ENCODE measurements at places on chromosomes 6 and 20.

DNA sequence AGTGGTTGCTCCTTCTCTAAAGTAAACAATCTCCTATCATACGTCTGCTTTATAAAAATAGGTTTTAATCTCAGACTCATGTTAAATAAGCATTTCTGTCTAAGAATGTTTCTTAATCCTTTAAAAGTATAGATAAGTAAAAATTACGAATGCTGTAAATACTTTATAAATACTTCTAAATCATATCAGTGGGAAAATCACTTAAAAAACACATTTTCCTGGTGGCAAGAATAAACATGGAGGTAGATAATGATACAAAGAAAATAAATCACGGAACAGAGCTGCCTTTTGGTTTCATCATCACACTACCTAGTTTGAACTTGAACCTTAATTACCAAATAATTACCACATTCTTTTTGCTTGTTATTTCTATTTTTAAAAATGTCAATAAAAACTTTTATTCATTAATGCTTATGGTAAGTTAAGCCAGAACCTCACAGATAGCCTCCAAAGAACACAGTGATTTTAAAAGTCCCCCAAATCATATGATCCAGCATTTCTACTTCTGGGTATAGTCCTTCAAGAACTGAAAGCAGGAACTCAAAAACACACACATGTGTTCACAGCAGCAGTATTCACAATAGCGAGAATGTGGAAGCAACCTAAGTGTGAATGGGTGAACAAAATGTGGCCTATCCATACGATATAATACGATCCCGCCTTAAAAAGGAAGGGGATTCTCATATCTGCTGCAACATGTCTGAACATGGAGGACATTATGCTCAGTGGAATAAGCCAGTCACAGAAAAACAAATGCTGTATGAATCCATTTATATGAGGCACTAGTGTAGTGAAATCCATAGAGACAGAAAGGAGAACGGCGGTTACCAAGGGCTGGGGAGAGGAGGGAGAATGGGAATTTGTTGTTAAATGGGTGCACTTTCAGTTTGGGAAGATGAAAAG is 72.4 kb downstream of the SLC22A23 start:
- DNase-seq = no peak

GRCh38 chr6:139468178-139468819 is 93.9 kb upstream of the CITED2 start:
- no peak for DNase-seq

DNA sequence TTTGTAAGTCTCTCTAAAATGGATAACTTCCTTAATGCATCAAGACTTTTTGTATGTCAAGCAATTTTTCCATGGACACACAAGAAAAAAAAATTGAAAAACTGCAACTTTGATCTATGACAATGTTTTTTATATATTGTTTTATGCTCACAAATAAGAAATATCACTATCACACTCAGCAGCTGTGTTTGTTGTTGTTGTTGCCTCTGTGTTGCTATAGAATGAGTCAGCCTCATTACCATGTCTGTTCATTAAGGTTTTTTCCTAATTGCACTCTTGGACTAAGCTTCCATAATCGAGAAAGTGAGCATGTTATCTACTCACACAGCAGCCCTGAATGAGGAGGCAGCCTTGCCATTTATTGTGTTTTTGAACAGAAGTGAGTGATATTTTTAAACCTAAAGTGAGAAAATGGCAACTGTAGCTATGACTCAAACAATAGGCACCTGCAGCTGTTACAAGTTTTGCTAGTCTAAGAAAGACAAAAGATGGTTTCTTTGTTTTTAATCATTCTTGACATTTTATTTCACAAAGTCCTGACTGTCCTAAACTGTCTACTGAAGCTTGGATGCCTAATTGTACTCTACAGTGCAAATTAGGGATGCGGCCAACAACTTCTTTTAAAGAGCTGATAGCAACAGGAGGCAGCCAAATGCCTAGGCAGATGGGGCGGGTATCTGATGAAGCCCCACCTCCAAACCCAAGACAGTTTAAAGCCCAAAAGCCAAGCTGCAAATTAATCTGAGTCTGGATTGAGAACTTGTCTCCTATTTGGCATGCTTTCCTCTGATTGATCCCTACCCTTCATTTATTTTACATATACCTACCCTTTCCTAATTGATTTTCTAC is 77.9 kb upstream of the DOK5 start:
- no peak for DNase-seq

- peak; percentile 62 for DNase-seq
Measured at GRCh38 chr6:3202999-3203696, 24.3 kb downstream of the TUBB2B start.

DNA sequence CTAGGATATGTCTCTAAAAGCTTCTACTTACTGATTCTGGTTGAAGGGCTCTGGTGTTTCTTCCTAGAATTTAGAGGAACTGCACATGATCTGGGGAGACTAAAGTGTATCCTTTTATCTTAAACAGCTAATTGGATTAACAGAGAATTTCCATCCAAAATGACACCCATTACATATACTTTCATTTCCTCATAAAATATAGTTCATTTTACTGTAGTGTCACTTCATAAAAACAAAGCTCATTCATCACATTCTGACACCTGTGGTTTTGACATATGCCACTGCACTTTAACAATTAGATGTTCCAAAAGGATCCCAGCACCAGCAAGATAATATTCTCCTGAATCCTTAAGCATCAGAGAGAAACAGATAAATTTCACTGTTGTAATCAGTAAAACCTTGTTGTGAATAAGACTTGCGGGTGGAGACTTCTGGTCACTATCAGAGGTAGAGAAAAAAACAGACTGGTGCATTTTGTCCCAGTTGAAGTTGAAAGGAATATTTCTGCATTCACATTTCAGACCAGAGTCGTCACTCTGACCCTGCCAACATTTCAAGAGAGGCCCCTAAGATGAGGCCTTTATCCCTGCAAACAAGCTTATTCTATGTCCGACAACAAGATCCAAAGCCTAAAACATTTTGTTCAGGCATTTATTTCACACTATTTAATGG is 175.3 kb upstream of the BMP5 start:
- no peak for DNase-seq

- DNase-seq = no peak
Measured at GRCh38 chr6:136979206-136979605, 57.1 kb downstream of the SLC35D3 start.

DNA sequence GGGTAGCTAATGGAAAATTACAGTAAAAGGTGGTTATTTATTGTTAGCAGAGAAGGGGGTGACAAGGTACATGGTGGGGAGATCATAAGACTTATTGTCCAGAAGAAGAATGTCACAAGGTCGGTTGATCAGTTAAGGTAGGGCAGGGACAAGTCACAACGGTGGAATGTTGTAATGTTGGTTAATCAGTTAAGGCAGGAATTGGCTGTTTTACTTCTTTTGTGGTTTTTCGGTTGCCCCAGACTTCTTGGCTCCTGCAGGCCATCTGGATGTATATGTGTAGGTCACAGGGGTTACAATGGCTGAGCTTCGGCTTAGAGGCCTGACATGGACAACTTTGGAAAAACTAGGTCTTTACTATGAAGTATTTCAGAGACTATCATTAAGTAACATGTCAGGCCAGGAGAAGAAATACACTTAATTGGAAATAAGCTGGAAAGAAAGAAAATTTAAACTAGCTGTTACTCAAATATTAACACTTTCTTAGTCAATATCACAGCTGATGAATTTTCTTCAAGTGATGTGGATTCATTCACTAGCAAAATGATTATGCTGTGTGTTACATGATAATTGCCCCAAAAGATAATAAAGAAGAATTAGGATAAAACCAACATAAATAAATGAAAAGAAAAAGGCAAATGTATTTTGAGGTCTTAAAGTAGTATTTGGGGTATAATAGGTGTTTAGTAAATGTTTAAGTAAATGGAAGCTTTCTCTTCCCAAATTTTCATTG is 4.4 kb downstream of the AIG1 start:
- peak; percentile 55 for DNase-seq

DNA sequence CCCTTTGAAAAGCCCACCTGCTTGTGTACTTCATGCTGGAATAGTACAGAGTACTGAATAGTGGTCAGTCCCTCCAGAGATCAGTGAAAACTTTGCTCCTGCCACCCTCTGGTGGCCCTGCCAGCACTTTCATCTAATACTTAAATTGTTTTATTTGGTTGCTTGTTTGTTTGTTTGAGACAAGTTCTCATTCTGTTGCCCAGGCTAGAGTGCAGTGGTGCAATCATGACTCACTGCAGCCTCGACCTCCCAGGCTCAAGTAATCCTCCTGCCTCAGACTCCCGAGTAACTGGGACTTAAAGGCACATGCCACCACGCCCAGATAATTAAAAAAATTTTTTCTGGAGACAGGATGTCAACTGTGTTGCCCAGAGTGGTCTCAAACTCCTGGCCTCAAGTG is 9.1 kb downstream of the FAM83D start:
- DNase-seq = no peak

Data from fibroblast of skin of right biceps (primary cell).